Nephron progenitor cell (in vitro differentiated cells): ENCODE measurements at places on chromosomes 1 and 21.

GRCh38 chr1:91885213-91885715, 687 bp downstream of the TGFBR3 start:
- peak overlapping the region; percentile 97 for H3K4me3 ChIP-seq
- H3K27me3 ChIP-seq: peaks cover 35% of the 10 kb centered on the region
- no peak for DNase-seq
- peak overlapping the region; percentile 39 for H3K27ac ChIP-seq
- peaks cover 3% of the 10 kb centered on the region for H3K36me3 ChIP-seq

GRCh38 chr1:209704584-209704983, at the start of gene HSD11B1:
HSD11B1 (plus strand) TSS chr1:209704846; CDS start chr1:209704943, 97 bp downstream.
- H3K4me1 ChIP-seq: peaks cover 22% of the 10 kb centered on the region
- no peak for DNase-seq
- H3K27ac ChIP-seq: no peak within 1 kb of the TSS
- peaks cover 24% of the 10 kb centered on the region for H3K27me3 ChIP-seq
- H3K36me3 ChIP-seq: no peaks in the 10 kb centered on the region

- H3K27ac ChIP-seq: no peak overlapping the region
- no peak overlapping the region for H3K4me3 ChIP-seq
- H3K36me3 ChIP-seq: no peaks in the 10 kb centered on the region
- H3K27me3 ChIP-seq: peaks cover 16% of the 10 kb centered on the region
Measured at GRCh38 chr1:12738934-12739333, 7.1 kb upstream of the CFAP107 start.

GRCh38 chr1:69103705-69104385, 463.9 kb upstream of the LRRC7 start:
- peaks cover 16% of the 10 kb centered on the region for H3K36me3 ChIP-seq
- H3K4me1 ChIP-seq: no peaks in the 10 kb centered on the region
- no peaks in the 10 kb centered on the region for H3K27me3 ChIP-seq
- DNase-seq: no peak
- no peak overlapping the region for H3K27ac ChIP-seq

GRCh38 chr1:37053173-37053572, 18.9 kb upstream of the GRIK3 start:
- DNase-seq: no peak
- peaks cover 29% of the 10 kb centered on the region for H3K27me3 ChIP-seq
- no peak overlapping the region for H3K4me3 ChIP-seq
- H3K36me3 ChIP-seq: no peaks in the 10 kb centered on the region
- no peak overlapping the region for H3K27ac ChIP-seq

- peaks cover 21% of the 10 kb centered on the region for H3K4me1 ChIP-seq
- no peak overlapping the region for H3K4me3 ChIP-seq
- H3K36me3 ChIP-seq: peaks cover 62% of the 10 kb centered on the region
- no peaks in the 10 kb centered on the region for H3K27me3 ChIP-seq
- H3K27ac ChIP-seq: peak overlapping the region; percentile 26
Measured at GRCh38 chr1:236206548-236206947, 64.2 kb downstream of the GPR137B start.

DNA sequence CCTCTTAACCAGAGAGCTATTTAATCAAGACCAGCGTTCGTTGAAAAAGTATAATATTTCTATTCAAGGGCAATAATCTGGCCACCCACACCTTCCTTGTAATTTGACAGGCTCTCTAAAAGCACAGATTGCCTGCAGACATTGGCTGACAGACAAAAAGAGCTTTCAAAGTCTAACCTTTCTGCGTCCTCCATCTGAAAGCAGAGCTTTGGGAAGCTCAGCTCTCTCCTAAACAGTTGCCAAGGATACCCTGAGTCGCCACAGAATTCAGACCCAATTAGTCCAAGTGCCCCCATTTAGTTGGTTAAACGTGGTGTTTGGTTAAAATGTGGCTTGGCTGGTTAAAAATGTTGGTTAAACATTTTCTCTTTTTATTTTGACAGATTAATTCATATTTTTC, 33.7 kb upstream of the PLA2G2C start:
- no peak overlapping the region for H3K27ac ChIP-seq
- no peak for DNase-seq
- H3K4me1 ChIP-seq: peaks cover 11% of the 10 kb centered on the region
- peaks cover 46% of the 10 kb centered on the region for H3K27me3 ChIP-seq

GRCh38 chr1:108512239-108513043, 47.5 kb upstream of the EEIG2 start:
- H3K27ac ChIP-seq: no peak overlapping the region
- no peaks in the 10 kb centered on the region for H3K36me3 ChIP-seq
- no peak overlapping the region for H3K4me3 ChIP-seq
- peaks cover 3% of the 10 kb centered on the region for H3K27me3 ChIP-seq
- DNase-seq: no peak

GRCh38 chr1:11453742-11454491, 25.0 kb upstream of the DISP3 start:
- peaks cover 50% of the 10 kb centered on the region for H3K4me1 ChIP-seq
- H3K27ac ChIP-seq: no peak overlapping the region
- DNase-seq: no peak
- H3K4me3 ChIP-seq: no peak overlapping the region

GRCh38 chr1:179175011-179175841, 54.3 kb downstream of the ABL2 start:
- peak overlapping the region; percentile 69 for H3K27ac ChIP-seq
- no peak overlapping the region for H3K4me3 ChIP-seq
- H3K36me3 ChIP-seq: peaks cover 5% of the 10 kb centered on the region

GRCh38 chr21:43005635-43006034, 31.3 kb downstream of the PKNOX1 start:
- H3K36me3 ChIP-seq: peaks cover 77% of the 10 kb centered on the region
- H3K4me1 ChIP-seq: peaks cover 21% of the 10 kb centered on the region

GRCh38 chr1:200739702-200740570, 1.2 kb downstream of the CAMSAP2 start:
- DNase-seq: no peak
- H3K36me3 ChIP-seq: peaks cover 16% of the 10 kb centered on the region
- H3K27me3 ChIP-seq: peaks cover 3% of the 10 kb centered on the region

DNA sequence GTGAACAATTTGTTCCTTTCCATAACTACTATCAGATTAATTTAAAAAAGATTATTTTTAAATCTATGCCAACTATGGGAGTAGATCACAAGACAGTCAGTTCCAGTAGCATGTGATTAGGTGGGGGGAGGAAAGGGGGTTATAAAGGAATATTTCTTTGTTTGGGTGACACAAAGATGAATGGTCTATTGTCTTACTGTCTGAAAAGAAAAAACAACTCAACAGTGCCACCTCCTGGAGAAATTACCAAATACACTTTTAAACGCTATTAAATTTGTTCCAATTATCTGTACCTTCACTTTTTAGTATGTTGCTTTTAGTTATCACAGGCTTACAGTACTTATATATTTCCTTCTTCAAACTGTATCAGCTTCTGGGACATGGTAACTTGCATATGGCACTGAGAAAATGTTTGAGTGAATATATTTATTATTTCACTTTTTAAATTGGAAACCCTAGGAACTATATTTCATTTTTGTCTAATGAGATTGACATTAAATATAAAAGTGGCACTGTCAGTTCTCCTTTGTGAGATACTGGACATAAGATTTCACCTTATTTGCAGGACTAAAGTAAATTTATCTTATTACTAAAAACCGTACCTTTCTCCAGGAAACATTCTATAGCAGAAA, 1.7 kb upstream of the SORT1 start:
- H3K4me3 ChIP-seq: peak overlapping the region; percentile 69
- H3K36me3 ChIP-seq: peaks cover 4% of the 10 kb centered on the region
- peaks cover 38% of the 10 kb centered on the region for H3K4me1 ChIP-seq

DNA sequence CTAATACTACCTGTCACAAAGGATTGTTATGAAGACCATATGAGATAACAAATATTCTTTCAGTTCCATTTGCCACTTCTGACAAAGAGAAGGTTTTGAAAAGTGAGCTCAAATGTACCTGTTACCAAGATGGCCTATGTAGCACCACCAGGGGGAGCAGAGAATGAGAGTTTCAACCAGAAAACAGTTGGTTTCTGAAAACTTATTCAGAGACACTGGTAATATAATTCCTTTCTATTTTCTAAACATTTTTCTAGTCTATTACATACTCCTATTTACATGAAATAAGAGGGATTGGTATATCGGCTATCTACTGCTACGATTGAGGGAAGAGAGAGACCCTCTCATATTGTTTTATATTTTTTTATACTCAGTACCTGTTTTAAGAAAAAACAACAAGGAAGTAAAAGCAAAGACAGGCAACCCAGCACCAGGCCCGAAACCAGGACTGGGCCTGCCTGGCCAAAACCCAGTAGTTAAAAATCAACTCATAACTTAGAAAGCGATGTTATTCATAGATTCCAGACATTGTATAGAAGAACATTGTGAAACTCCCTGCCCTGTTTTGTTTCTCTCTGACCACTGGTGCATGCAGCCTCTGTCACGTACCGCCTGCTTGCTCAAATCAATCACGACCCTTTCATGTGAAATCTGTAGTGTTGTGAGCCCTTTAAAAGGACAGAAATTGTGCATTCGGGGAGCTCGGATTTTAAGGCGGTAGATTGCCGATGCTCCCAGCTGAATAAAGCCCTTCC, 48.3 kb downstream of the IL23R start:
- peaks cover 9% of the 10 kb centered on the region for H3K4me1 ChIP-seq
- DNase-seq: peak; percentile 9
- H3K4me3 ChIP-seq: no peak overlapping the region

DNA sequence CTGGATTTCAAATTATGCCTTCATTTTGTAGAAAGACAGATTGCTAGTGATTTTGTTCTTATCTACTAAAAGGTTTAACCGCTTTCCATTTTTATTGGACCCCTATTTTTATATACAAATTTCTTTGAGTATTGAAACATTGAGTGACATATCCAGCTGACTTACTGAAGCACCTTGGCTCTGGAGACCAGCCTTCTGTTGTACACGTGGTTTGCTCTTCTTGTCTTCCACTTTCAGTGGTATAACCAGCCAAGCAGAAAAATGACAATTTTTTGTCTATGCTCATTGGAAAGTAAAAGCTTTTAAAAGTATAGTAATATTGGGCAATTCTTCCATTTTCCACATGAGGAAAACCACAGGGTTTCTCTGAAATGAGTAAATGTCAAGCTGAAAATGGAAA, 4.4 kb downstream of the F13B start:
- H3K4me3 ChIP-seq: no peak overlapping the region
- H3K27me3 ChIP-seq: peaks cover 2% of the 10 kb centered on the region
- no peak for DNase-seq
- no peak overlapping the region for H3K27ac ChIP-seq

- no peak for DNase-seq
- peak overlapping the region; percentile 57 for H3K27ac ChIP-seq
- H3K4me3 ChIP-seq: no peak overlapping the region
- H3K36me3 ChIP-seq: peaks cover 4% of the 10 kb centered on the region
Measured at GRCh38 chr1:178629252-178630154, 95.5 kb upstream of the RALGPS2 start.

DNA sequence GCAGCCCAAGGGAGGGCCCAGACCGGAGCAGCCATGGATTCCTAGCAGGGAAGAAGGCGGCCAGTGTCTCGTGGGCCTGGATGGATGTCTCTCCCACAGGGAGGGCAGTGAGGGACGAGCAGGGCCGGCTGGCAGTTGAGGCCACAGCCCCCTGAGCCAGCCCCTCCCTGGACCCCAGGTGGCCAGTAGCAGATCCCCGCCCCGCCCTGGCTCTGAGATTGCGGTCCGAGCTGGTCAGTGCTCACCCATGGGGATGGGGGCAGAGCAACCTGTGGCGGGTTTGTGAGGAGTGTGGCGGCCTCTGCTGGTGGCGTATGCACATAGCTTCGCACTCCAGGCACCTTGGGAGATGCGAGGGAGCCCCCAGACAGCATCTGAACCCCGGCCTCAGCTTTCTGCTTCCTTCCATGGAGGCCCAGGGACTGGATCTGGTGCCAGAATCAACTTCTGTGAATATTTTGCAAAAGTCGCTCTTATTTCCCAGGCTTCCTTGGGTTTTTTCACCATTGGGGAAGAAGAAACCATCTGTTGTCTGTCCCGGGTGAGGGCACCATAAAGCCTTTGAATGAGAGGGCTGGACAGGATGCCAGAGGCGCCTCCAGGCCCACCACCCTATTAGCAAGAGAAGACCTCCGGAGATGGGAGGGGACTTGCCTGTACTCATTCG, 8.4 kb upstream of the KCNN3 start:
- H3K27me3 ChIP-seq: peaks cover 23% of the 10 kb centered on the region
- no peak overlapping the region for H3K4me3 ChIP-seq
- DNase-seq: peak; percentile 90
- H3K27ac ChIP-seq: no peak overlapping the region
